ENCODE measurements at places on chromosomes 3 and 15. TPM values are rescaled to one million over a fixed set of nuclear protein-coding genes. Genes with fewer than 3 reads are reported as not detected.

DNA sequence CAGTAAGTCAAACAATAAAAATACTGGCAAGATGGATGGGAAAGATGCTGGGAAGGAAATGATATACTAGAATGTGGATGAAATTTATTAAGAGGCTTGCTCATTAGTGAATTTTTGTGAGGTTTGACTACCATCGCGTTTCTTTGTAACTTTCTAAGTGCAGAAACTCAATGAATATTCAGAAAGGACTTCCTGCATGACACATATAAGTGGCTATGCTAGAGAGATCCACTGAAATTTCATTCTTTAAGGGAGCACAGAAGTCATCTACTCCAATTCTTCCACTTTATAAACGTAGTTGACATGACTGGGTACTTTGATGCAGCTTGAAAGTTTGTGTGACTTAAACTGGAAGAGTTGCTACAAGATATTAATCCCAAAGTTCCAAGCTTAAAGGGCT is 88.0 kb downstream of the SHQ1 start:
- no peak overlapping the region for H3K4me3 ChIP-seq
- H3K36me3 ChIP-seq = no peaks in the 10 kb centered on the region
- H3K27ac ChIP-seq = no peak overlapping the region
- DNase-seq = no peak
- peaks cover 4% of the 10 kb centered on the region for H3K4me1 ChIP-seq

Gene RLBP1
- not detected for total RNA-seq

DNA sequence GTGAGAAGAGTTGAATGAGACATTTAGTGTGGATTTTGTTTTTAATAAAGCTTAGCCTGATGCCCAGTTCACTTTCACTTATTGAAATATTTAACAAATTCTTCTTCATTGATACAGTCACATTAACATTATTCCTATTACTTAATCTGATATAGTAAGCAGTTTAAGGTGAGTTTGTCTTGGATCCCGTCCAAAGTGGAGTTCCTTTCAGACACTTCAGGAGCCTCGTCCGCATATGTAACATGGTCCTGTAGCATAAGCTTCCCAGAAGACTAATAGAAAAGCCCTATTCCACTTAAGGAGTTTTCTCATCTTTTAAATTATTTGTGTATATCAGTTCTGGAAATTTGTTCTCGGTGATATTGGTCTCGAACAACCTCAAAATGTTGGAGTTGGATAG is 39.7 kb upstream of the MLF1 start:
- no peaks in the 10 kb centered on the region for H3K27me3 ChIP-seq
- no peak overlapping the region for H3K27ac ChIP-seq
- no peaks in the 10 kb centered on the region for H3K4me1 ChIP-seq
- DNase-seq = peak; percentile 28

- H3K36me3 ChIP-seq = no peaks in the 10 kb centered on the region
- no peak overlapping the region for H3K4me3 ChIP-seq
- no peak overlapping the region for H3K27ac ChIP-seq
Measured at GRCh38 chr3:177772908-177773557, 575.8 kb upstream of the TBL1XR1 start.

Gene MOBP
- not detected for total RNA-seq
